H4 (cell line): ENCODE measurements at places on chromosomes 13 and 19. TPM values are rescaled to one million over a fixed set of nuclear protein-coding genes. Genes with fewer than 3 reads are reported as not detected.

GRCh38 chr13:29260684-29261083, 334.8 kb downstream of the SLC7A1 start:
- no peak for DNase-seq

DNA sequence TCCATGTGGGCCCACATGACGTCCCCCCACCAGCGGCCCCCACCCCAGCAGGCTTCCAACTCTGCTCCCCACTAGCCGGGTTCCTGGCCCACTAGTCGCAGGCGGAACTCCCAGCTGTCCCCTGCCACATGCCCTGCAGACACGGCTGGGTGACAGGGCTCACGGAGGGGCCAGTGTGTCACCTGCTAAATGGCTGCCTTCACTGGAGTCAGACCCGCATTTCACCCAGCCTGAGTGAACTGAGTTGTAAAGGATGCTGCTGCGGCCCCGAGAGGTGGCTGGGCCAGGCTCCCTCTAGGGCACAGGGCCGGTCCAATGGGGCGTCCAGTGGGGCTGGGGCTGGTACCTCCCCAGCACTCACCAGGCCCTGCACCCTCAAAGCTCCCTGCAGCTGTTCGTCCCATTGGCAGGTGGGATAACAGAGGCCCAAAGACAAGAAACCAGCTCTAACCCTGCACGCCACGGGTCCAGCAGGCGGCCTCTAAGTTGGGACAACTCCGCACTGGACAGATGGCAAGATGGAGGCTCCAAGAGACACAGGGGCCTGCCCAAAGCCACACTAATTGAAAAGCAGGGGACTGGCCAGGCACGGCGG, 3.2 kb downstream of the LMNB2 start:
- DNase-seq: no peak

- DNase-seq: peak; percentile 71
Measured at GRCh38 chr13:40116008-40116407, 460.5 kb downstream of the COG6 start.

- no peak for DNase-seq
Measured at GRCh38 chr19:8458380-8458779, 13.6 kb downstream of the HNRNPM start.

GRCh38 chr19:1482361-1483130, 3.5 kb upstream of the C19orf25 start:
- no peak for DNase-seq

DNA sequence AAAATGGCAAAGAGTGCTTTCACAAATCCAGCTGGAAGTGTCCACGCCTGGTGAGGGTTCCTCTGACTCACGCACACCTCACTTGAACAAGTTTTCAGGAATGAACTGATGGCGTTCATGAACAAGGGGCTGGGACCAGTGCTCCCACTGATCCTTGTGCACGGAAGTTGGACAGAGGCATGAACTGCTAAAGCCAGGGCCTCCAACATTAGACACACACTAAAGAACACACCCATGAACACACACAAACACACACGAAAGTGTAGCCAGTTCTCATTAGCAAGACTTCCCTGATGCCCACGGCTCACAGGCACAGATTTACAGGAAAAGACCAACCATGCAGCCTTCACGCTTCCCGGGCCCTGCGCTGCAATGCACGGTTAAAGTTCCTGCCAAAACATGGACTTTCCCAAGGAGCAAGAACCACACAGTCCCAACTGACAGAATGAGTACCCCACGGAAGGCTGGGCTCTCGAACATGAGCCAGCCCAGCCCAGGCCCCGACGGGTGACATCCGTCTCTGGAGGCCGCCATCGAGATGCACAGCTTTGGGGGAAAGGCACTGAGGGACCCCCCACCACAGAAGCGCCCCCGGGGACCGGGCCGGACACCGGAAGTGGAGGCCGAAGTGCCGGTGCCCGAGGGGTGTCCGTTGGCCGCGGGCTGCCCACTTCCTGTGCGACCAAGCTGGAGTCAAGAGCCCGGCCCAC, 808 bp downstream of the DNMT1 start:
- DNase-seq: no peak

TBXA2R gene
- 1.6 TPM in 1 of 2 replicates, not detected in the other for total RNA-seq

DNA sequence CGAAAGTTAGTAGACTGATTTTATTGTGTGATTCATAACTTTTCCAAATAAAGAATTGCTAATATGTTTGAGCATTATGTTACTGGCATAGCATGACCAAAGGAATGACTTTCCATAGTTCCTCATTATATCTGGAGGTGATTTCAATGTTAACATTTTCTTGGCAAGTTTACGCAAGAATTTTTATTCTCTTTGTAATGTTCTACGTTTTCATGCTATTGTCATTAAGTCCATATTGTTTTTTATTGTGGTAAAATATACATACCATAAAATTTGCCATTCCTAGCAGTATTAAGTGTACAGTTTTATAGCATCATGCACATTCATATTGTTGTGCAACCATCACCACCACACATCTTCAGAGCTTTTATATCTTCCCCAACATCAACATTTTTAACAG, 14.8 kb downstream of the KCTD12 start:
- no peak for DNase-seq

TMEM150B gene
- total RNA-seq: not detected in 2 replicates

ZNF700 gene
- total RNA-seq: 6.3 and 9.2 TPM in 2 replicates

GRCh38 chr19:5607318-5608275, 15.0 kb downstream of the SAFB2 start:
- no peak for DNase-seq
